ENCODE measurements at places on chromosomes 6 and 20. TPM values are rescaled to one million over a fixed set of nuclear protein-coding genes. Genes with fewer than 3 reads are reported as not detected.

GRCh38 chr6:103000688-103001087, 1607.2 kb downstream of the GRIK2 start:
- no peaks in the 10 kb centered on the region for H3K27me3 ChIP-seq
- no peak for DNase-seq
- no peak overlapping the region for H3K4me3 ChIP-seq

- peaks cover 8% of the 10 kb centered on the region for H3K4me1 ChIP-seq
- no peak overlapping the region for H3K4me3 ChIP-seq
- peaks cover 12% of the 10 kb centered on the region for H3K27me3 ChIP-seq
- DNase-seq = no peak
Observed at GRCh38 chr20:5220321-5221060, 93.7 kb downstream of the CDS2 start.

- peaks cover 23% of the 10 kb centered on the region for H3K4me1 ChIP-seq
- H3K27me3 ChIP-seq = peaks cover 43% of the 10 kb centered on the region
- H3K27ac ChIP-seq = no peak overlapping the region
- H3K4me3 ChIP-seq = no peak overlapping the region
Observed at GRCh38 chr6:56848105-56848504, 106.8 kb upstream of the BEND6 start.

The LY6G6C gene
- total RNA-seq = not detected

GRCh38 chr6:7424967-7425807, 35.6 kb downstream of the RIOK1 start:
- no peak for DNase-seq
- no peak overlapping the region for H3K27ac ChIP-seq

GRCh38 chr20:14924433-14924832, 587.0 kb upstream of the FLRT3 start:
- no peaks in the 10 kb centered on the region for H3K36me3 ChIP-seq
- H3K4me1 ChIP-seq = no peaks in the 10 kb centered on the region
- no peaks in the 10 kb centered on the region for H3K27me3 ChIP-seq
- no peak overlapping the region for H3K27ac ChIP-seq

- H3K27me3 ChIP-seq = peaks cover 89% of the 10 kb centered on the region
- no peak for DNase-seq
- no peak overlapping the region for H3K27ac ChIP-seq
Observed at GRCh38 chr6:133889557-133890403, 867 bp downstream of the TCF21 start.

DNA sequence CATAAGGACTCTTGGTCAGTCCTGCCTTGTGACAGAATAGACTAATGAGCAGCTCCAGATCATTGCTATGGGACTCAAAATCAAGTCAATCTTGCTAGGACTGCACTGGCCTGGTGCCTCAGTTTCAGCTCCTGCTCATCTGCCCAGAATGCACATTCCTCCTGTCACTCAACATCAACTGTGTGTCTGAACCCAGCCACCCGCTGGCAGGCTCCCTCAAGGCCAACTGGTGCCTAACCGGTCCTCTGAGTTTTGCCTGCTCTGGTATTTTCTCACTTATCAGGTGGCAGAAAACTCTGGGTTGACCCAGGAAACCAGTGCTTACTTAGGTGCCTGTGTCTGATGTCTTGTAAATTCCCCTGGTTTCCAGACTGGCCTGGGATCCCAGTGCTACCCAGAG, 297.7 kb downstream of the DHX35 start:
- H3K4me1 ChIP-seq = no peaks in the 10 kb centered on the region
- H3K36me3 ChIP-seq = peaks cover 5% of the 10 kb centered on the region
- DNase-seq = no peak
- H3K27me3 ChIP-seq = peaks cover 35% of the 10 kb centered on the region

The MOCS3 gene
- total RNA-seq = 3.2 TPM

Data from T-helper 17 cell (primary cell).